ENCODE measurements at places on chromosomes 7 and 10.

GRCh38 chr7:46059308-46060020, 138.4 kb upstream of the IGFBP3 start:
- DNase-seq, result no peak

GRCh38 chr10:57338823-57339558, 928.7 kb downstream of the IPMK start:
- DNase-seq, result peak; percentile 47

- no peak for DNase-seq
Measured at GRCh38 chr10:114917459-114917858, 20.5 kb upstream of the TRUB1 start.

DNA sequence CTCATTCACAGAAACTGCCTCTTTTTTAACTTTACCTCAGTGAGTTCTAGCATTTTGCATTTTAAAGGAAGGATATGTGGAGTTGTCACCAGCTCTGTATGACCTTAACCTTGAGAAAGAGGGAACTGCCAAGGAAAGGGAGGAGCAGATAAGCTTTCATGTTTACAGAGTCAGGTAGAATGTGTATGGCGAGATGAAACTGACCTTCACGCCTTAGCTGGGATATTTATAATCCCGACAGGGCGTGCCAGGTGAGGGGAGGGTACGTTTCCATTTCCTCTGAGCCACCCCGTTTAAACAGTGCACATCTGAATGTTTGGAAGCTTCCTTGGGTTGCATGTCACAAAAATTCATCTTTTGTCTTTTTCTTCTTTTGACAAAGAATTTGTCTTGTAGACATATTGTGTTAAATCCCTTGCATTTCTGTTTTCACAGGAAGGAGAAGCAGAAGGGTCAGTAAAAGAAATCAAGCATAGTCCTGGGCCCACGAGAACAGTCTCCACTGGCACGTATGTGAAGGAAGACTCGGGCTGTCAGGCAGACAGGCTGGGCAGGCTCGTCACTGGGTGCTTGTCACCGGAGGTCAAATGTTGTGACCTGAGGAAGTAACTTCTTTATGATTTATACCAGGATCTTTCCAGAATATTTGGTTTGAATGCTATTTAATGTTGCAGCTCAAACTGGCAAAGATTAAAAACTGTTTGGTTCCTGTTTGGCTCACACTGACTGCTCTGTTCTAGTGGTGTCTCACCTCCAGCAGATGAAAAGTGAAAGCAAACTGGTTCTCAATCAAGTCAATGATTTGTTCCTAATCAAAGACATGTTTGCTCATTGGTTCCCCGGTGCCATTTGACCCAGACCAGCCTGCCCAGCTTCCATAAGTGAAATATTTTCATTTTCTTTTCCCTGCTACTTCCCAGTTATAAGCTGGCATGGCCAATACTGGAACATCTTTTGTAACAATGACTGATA, 16.2 kb downstream of the OPTN start:
- DNase-seq, result no peak

GRCh38 chr7:151176401-151176800, 8.9 kb upstream of the GBX1 start:
- no peak for DNase-seq

Measured in erythroblast (primary cell).